ENCODE measurements at places on chromosomes 2 and 18. TPM values are rescaled to one million over a fixed set of nuclear protein-coding genes. Genes with fewer than 3 reads are reported as not detected.
A peak's percentile ranks its signal among the peaks of the same experiment; 100 is the strongest.

DNA sequence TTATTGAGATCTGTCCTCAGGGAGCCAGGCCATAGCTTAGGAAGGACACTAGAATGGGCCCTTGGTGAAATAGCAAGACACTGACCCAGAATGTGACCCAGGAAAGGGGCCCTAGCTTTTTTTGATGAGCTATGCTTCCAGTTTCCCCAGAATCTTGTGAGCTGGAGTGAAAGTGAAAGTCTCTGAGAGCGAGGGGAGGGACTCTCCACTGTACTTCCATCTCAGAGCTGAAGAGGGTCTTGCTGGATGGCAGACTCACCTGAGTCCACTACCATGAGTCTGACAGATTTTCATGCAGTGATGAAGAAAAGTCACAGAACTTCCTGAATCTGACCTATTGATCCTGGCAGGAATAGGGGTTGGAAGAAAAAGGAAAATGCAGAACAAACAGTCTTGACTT lies 3.1 kb downstream of the ARHGAP25 start:
- no peaks in the 10 kb centered on the region for H3K36me3 ChIP-seq
- peaks cover under 1% of the 10 kb centered on the region for H3K4me1 ChIP-seq
- no peak overlapping the region for H3K27ac ChIP-seq
- no peak for DNase-seq
- no peaks in the 10 kb centered on the region for H3K27me3 ChIP-seq
- H3K4me3 ChIP-seq: no peak overlapping the region

DNA sequence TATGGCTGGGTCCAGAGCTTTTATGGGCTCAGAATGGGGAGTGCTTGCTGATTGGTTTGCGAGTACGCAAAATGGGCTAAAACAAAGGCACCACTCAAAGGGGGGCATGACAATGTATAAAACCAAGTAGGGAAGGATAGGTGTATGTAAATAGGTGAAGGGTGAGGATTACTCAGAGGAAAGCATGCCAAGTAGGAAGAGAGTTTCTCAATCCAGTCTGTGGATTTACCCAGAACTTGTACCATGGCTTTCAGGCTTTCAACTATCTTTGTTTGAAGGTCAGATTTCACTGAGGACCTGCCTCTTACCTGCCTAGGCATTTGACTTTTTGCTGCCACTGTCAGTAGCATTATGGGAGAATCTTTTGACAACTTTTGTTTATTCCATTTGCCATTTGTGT lies 92.3 kb downstream of the RAB3GAP1 start:
- DNase-seq: no peak
- H3K36me3 ChIP-seq: peaks cover 40% of the 10 kb centered on the region
- H3K27ac ChIP-seq: no peak overlapping the region
- peaks cover 2% of the 10 kb centered on the region for H3K27me3 ChIP-seq
- H3K4me1 ChIP-seq: no peaks in the 10 kb centered on the region
- H3K4me3 ChIP-seq: peak overlapping the region; percentile 60

- DNase-seq: no peak
- H3K4me3 ChIP-seq: no peak overlapping the region
- no peaks in the 10 kb centered on the region for H3K4me1 ChIP-seq
- no peak overlapping the region for H3K27ac ChIP-seq
- H3K36me3 ChIP-seq: no peaks in the 10 kb centered on the region
These were observed 21.5 kb downstream of the DTNB start for GRCh38 chr2:25651782-25652455.

GRCh38 chr2:119819846-119820245 lies 60.1 kb downstream of the PTPN4 start:
- no peak overlapping the region for H3K4me3 ChIP-seq
- H3K27ac ChIP-seq: no peak overlapping the region
- peaks cover 25% of the 10 kb centered on the region for H3K36me3 ChIP-seq
- peaks cover 10% of the 10 kb centered on the region for H3K4me1 ChIP-seq
- H3K27me3 ChIP-seq: peaks cover 2% of the 10 kb centered on the region
- no peak for DNase-seq

DNA sequence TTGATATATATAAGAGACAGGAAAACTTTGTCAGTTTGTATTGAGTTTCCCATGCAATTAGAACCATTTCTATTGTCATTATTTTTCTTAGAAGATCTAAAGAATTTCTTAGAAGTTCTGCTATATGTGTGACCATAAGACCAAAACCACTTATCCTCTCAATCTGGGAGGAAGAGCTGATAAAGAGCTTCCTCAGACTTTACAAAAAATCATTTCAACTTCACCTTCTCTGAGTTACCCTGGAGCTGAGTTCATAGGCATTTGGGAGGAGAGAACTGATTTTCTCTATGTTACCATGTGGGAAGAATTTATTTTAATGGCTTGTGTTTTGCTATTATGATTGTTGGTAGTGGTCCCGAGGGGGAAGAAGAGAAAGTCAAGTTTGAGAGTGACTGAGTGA lies 329.3 kb downstream of the GPD2 start:
- H3K27ac ChIP-seq: no peak overlapping the region
- H3K4me1 ChIP-seq: no peaks in the 10 kb centered on the region
- H3K4me3 ChIP-seq: no peak overlapping the region
- no peaks in the 10 kb centered on the region for H3K36me3 ChIP-seq
- DNase-seq: no peak

- H3K36me3 ChIP-seq: no peaks in the 10 kb centered on the region
- H3K27ac ChIP-seq: no peak overlapping the region
- no peak overlapping the region for H3K4me3 ChIP-seq
- peaks cover 45% of the 10 kb centered on the region for H3K4me1 ChIP-seq
- peaks cover 6% of the 10 kb centered on the region for H3K27me3 ChIP-seq
These were observed 19.3 kb downstream of the BCL11A start for GRCh38 chr2:60534052-60534685.

- no peak overlapping the region for H3K27ac ChIP-seq
- peaks cover 4% of the 10 kb centered on the region for H3K36me3 ChIP-seq
- H3K4me1 ChIP-seq: no peaks in the 10 kb centered on the region
- peaks cover 6% of the 10 kb centered on the region for H3K27me3 ChIP-seq
- H3K4me3 ChIP-seq: no peak overlapping the region
These were observed 70.5 kb upstream of the PPP1CB start for GRCh38 chr2:28681158-28681571.

Gene DSC2
- total RNA-seq: 65.4 TPM

Gene CYP27A1
- total RNA-seq: 9.0 TPM

Gene HOXD12
- total RNA-seq: not detected

Gene BBS5
- total RNA-seq: 3.2 TPM
